ENCODE measurements at places on chromosomes 7 and 10.

GRCh38 chr7:113968713-113969112 is 49.9 kb upstream of the PPP1R3A start:
- DNase-seq: no peak

- DNase-seq: no peak
Observed at GRCh38 chr10:19701427-19702052, 114.7 kb upstream of the PLXDC2 start.

DNA sequence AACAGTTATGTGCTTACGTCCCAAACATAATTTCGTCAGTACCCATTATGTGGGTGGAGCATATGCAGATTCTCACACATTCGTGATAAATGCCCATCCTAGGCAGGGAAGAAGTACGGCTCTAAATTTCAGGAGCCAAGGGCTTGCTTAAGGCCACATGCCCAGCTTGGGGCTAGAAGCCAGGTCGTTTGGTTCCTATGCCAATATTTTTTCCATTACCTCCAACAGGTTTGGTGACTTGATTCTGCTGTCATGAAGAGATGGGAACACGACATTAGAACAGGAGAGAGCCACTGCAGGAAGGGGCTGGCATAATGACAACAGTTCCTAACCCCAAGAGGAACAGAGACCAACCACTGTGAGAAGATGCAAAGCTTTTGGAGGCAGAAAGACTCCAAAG is 85.1 kb downstream of the HIPK2 start:
- no peak for DNase-seq

GRCh38 chr10:91378061-91378460 is 32.1 kb upstream of the HECTD2 start:
- no peak for DNase-seq

DNA sequence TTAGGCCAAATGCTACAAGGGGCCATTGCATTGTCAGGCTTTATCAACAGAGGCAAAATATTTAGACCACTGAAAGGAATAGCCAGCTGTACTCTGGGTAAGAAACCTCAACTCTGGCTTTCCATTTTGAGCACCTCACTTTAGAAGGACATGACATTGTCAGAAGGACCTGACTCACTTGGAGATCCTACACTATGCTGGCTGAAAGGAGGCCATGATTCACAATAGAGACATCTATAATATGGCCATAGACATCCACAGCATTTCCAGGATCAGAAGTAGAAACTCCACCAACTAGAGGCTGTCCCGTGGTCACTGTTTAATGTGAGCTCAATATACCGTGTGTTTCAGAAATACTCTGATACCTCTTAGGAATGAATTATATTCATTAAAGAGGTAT is 140.9 kb downstream of the BTAF1 start:
- DNase-seq: no peak

DNA sequence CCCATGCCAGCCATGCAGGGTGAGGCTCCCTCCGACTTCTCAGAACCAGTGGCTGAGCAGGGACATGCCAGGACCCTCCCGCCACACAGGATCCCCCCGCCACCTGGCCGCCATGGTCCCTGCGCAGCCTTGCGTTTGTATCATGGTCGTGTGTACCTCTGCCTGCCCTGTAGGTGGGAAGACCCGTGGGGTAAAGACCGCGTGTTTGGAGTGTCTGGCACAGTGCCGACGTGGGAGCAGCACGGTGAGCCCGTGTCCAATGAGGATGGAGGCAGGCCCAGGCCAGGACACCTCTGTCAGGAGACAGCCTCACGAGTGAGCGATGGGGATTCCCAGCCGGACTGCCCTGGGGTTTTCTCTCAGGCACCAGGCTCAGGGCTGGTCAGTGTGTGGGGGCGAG is 31.9 kb downstream of the NKX6-2 start:
- no peak for DNase-seq

- no peak for DNase-seq
Observed at GRCh38 chr7:157490465-157490912, 153.7 kb downstream of the DNAJB6 start.

- DNase-seq: no peak
Observed at GRCh38 chr10:48246501-48246900, 28.0 kb downstream of the FRMPD2 start.

DNA sequence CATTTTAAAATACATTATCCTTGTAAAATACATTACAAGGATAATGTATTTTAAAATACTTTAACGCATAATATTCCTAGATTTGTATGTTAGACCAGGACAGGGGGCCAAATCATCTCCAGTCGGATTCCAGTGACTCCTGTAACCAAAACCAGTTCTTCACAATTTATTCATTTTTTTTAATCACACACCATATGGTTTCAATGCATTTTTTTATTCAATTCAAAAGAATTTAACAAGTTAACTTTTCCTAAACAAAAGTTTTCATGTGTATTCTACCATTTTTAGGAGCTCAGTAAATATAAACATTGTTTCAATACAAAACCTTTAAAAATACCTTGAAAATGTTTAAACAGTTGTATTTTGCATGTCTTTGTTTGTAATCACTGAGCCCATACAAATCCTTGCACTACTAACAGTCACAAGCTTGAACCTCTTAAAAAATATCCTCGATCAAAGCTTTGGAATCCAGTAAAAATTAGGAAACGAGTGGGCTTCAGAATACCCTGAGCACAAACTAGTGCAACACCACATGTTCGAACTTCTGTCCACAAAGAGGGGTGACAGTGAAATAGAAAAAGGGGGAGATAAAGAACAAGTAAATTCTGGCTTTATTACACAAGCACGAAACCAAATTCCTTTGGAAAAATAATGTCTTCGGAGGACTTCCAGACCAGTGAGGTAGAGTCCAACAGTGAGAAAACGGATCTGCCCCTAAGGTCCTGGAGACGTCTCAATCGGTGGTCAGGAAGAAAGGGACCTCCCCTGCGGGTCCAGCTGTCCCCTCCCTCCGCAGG is 1.6 kb downstream of the CCDC71L start:
- no peak for DNase-seq

DNA sequence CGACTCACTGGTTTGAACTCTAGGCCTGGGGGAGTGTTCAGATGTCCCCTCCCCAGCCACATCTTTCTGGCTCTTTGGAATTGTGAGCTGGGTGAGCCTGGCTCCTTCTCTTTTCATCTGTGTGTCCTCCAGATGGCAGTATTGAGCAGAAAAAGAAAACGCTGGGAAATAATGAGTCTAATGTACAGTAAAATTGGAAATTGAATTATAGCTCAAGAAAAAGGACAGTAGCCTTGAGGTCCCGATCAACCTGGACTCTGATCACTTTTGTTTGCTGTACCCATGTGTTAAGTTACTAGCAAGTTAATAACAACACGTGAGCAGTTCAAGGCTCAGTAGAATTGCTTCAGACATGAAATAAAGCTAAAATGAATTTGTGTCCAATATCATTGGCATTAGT is 77.9 kb downstream of the SNX10 start:
- DNase-seq: no peak

DNA sequence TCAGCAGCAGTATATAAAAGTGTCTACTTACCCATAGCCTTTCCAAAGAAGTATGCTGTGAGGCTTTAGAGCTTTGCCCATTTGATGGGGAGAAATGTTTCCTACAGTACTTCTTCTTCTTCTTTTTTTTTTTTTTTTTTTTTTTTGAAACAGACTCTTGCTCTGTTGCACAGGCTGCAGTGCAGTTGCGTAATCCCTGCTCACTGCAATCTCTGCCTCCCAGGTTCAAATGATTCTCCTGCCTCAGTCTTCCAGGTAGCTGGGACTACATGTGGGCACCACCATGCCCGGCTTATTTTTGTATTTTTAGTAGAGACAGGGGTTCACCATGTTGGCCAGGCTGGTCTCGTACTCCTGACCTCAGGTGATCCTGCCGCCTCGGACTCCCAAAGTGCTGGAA is 101.7 kb upstream of the TMEM26 start:
- no peak for DNase-seq

GRCh38 chr7:93427107-93427506 is 147.4 kb downstream of the CALCR start:
- DNase-seq: no peak

DNA sequence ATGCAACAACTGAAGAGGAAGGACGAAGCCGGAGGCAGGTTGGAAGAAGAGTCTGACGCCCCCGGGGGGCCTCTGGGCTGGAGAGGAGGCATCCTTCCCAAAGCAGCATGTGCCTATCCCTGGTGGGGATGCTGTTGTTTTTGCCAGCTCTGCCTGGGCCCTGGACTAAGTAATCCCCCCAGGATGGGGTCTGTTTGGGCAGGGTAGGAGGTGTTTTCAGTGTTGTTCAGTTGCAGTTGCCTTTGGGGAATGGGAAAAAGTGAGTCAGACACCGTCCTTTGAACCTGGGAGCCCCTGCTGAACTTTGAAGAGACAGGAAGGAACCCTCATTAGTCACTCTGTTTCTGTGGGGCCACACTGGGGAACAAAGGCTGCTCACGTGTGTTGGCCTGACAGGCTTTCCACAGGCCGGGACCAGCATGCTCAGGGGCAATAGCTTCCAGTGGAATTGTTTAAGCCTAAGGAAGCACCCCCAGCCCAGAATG is 35.2 kb upstream of the GDF10 start:
- DNase-seq: no peak

DNA sequence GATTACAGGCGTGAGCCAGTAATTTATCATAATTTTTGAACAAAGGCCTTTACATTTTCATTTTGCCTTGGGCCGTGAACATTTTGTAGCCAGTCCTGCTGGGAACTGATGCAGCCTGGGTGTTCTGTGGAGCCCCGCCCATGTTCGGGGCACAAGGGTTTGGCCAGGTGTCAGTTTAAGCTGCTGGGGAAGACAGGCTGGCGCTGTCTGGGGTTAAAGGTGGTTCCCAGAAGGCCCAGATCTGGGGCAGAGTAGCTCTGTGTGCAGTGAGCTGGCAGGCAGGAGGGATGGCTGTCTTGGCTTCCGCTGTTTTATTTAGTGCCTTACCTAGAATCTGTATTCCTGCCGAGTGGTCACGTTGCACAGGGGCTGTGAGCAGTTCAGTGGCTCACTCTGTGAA is 50.2 kb downstream of the DOCK1 start:
- DNase-seq: no peak

GRCh38 chr7:36863901-36864701 is 139.8 kb upstream of the AOAH start:
- DNase-seq: no peak

GRCh38 chr7:100629117-100629716 is 12.1 kb downstream of the TFR2 start:
- DNase-seq: no peak

DNA sequence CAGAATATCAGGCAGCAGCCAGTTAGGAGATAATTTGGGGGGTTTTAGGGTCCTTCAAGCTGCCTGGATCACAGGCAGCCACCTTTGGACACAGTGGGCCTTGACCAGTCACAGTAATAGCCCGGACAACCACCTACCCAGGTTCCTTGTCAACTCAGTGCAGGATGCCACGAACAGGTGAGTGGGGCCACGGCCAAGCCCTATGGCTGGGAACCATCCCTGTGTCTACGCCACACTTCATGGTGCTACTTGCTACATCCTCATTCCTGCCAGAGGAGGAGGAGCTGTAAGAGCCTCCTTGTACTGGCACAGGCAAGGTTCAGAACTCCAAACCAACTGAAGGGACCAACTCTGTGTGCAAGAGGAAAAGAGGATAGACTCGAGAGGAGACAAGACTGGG is 19.9 kb downstream of the ITPRIP start:
- DNase-seq: no peak

- DNase-seq: no peak
Observed at GRCh38 chr7:70660154-70660818, 471.7 kb upstream of the GALNT17 start.

- no peak for DNase-seq
Observed at GRCh38 chr7:108459922-108460551, 3.8 kb upstream of the NRCAM start.

DNA sequence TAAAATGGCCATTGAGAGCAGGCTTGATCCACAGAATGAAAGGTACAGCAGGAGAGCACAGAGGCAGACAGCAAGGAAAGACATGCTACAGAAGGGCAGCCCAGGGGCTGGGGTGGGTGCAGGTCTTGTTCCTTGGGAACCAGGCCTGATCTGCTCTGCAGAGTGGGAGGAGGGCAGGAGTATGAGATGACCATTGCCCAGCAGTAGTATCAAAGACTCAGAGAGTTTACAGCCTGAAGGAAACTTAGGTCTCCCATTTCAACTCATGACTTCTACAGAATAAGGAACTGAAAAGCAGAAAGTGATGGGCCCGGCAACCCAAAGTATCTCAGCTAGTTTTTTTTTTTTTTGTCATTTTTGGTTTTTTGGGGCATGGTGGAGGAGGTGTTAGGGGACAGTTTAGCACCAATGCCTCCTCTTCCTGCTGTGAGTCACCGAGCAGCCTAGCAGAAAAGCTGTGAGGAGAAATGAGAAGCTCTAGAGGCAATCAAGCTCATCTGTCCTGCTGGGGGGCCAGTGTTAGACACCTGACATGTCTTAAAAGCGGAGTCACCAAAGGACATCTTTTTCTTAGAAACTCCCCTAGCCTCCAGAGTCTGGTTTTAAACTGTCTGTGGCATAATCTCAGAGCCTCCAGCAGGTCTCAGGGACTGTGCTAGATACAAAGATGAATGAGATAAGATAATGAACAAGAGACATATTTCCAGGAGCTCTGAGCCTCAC is 34.3 kb upstream of the HERPUD2 start:
- DNase-seq: no peak

DNA sequence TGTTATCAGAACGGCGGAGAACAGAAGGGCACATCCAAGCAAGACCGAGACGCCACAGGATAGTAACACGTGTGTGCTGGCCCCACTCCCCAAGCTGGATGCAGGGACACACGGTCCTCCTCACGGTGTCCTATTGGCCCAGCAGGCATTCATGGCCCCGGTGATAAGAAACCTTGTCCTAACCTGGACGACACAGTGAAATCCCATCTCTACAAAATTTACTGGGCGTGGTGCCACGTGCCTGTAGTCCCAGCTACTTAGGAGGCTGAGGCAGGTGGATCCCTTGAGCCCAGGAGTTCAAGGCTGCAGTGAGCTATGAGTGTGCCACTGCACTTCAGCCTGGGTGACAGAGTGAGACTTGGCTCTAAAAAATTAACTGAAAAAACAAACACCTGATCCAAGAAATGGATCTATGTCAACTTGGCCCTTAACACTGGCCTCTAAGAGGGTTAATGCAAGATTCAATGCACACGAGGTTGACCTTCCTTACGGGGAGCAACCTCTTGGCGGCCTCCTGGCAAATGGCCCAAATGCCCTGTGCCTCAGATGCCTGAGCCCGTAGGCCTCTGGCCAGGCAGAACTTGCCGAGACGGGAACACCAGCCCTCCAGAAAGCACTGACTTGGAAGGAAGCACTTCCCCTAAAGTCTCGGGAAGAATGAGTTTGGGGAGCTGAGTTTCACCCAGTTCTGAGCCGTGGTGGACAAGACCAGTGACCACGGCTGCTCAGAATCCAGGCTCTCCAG is 72.3 kb downstream of the ZRANB1 start:
- DNase-seq: no peak

- no peak for DNase-seq
Observed at GRCh38 chr10:97889461-97890265, 40.0 kb downstream of the GOLGA7B start.

GRCh38 chr10:66723608-66724400 is 202.0 kb upstream of the LRRTM3 start:
- no peak for DNase-seq

DNA sequence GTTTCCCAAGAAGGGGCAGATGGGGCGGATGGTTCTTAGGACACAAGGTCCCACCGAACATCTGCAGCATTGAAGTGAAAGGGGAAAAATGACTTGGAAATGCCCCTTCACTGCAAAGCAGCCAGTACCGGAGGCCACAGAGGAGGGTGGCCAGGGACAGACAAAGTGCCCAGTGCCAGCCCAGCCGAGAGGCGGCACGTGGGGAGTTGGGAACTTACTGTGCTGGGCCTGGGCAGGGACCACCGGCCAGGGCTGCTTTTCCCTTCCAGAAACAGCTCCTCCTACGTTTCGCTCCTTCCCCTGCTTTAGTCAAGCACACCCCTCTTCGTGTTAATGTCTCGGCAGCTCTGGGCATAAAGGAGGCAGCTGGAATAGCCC is 129.2 kb downstream of the TNS3 start:
- no peak for DNase-seq

Measured in activated CD4-positive, CD25-positive, alpha-beta regulatory T cell treated with anti-CD3 and anti-CD28 coated beads, Interleukin-2, amount 50 U/mL, for 72 hours (primary cell).